ENCODE measurements at places on chromosomes 13 and 19. TPM values are rescaled to one million over a fixed set of nuclear protein-coding genes. Genes with fewer than 3 reads are reported as not detected.

Gene SIGLEC10
- 0.96 TPM for total RNA-seq

Gene CEACAM4
- not detected for total RNA-seq

Gene ZNF350
- 24.0 TPM for total RNA-seq

Gene ZNF724
- 13.8 TPM for total RNA-seq

Gene MED16
- 72.7 TPM for total RNA-seq

Gene PRKCSH
- total RNA-seq = 297 TPM

Gene KIR3DL2
- 0.23 TPM for total RNA-seq

Gene FGF22
- 0.72 TPM for total RNA-seq

Gene SLC17A7
- total RNA-seq = 0.25 TPM

Gene ZNF93
- total RNA-seq = 20.3 TPM

Gene SIGLEC11
- total RNA-seq = not detected

Gene C19orf81
- total RNA-seq = 0.75 TPM
